ENCODE measurements at places on chromosomes 16 and 17.
A peak's percentile ranks its signal among the peaks of the same experiment; 100 is the strongest.

DNA sequence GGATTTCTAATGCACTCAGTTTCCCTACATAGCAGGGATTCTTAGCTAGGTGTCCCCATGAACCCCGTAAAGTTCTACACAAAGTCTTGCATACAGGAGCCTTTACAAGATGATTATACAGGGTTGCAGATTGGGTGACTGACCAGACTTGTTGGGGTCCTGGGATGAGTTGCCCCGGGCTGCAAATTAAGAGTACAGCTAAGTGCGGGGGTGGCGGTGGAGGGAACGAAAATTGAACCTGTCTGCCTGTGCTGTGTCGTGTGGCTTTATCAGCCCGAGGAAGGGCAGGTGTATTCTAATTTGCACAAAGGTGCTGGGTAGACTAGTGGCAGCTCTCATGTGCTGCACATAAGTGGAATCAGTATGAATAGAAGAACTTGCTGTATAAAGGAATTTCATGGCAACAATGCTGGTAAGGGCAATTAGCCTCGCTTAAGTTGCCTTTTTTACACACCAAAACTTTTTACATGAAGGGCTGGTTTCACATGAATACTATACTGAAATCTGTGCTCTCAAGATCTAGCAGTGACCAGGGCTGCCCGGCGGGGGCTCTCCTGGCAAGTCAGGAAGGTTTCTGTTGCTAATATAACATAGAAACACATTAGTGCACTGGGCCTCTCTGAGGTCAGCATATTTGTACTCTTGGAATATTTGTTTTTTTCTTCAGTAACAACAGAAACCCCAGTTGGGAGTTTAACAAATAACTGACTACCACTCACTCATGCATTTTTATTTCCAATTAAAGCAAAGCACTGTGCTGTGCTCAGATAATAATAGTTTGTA, 50.7 kb downstream of the ADCY7 start:
- DNase-seq, result peak; percentile 15

DNA sequence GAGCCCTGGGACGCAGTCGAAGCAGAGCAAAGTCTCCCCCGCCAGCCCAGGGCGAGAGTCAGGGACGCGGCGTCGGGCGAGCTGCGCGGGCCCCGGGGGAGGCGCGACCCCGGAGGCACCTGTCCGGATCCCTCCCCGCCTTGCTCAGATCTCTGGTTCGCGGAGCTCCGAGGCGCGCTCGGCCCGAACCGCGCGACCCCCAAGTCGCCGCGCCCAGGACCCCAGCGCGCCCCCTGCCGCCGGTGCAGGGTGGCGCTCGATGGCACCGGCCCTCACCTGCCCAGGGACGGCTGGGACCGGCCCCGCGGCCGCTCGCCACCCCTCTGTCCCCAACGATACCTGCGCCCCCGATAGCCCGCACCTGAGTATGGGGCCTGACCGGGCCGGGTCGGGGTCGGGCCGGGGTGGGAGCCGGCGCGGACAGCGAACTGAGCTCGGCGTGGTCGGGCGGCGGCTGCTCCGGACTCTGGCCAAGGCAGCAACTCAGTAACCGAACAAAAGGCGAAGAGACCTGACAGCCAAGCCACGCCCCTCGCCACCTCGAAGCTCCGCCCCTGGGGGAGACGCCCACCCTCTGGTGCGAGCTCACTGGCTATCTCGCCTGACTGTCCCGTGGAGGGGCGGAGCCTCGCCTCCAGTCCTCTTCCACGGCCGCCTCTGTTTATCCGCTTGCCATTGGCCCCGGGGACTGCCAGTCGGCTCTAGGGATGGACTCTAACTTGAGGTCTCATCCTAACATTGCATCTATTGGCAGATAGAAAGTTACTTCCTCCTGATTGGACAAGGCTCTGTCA, at the start of gene JUP:
TSS of gene JUP (minus strand) at position 485 of the 794 bp plus-strand sequence. CDS start 14,857 bp downstream, outside the sequence.
- DNase-seq, result peak; percentile 88

DNA sequence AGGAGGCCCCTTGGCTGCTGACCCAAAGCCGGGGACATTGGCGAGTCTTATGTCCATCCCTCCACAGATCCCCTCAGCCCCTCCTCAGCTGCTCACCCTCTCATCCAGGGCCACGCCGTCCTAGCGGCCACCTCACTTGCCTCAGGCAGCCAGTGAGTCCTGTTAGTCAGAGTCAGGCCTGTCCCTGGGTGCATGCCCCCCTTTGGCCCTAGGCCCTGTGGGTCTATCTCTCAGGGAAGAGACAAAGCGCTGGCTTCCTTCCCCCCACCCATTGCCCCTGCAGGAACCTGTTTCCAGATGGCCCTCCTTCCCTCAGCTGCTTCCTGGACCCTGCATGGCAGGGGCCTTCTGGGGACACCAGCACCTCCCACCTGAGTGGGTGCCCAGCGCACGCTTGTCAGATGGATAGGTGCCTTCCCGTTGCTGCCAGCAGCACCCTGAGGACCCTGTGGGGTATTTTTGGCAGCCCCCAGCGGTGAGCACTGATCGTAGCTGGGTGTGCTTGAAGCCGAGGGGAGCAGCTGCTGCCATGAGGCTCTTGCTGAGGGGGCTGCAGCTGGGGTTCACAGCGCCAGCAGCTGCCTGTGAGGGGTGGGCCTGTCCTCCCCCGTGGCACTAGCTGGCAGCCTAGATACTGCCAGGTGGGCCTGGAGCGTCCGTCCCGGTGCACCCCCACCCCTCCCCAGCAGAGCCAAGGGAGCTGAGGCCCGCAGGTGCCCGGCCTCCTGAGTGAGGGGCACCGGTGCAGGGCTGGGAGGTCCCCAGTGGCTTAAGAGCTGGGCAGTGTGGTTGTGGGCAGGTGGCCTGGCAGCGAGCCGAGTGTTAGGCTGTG, 8.4 kb downstream of the DBNDD1 start:
- no peak for DNase-seq

GRCh38 chr16:87543436-87544191, 50.8 kb upstream of the ZCCHC14 start:
- peak; percentile 17 for DNase-seq

GRCh38 chr16:914440-914839, 56.3 kb downstream of the LMF1 start:
- DNase-seq, result no peak

DNA sequence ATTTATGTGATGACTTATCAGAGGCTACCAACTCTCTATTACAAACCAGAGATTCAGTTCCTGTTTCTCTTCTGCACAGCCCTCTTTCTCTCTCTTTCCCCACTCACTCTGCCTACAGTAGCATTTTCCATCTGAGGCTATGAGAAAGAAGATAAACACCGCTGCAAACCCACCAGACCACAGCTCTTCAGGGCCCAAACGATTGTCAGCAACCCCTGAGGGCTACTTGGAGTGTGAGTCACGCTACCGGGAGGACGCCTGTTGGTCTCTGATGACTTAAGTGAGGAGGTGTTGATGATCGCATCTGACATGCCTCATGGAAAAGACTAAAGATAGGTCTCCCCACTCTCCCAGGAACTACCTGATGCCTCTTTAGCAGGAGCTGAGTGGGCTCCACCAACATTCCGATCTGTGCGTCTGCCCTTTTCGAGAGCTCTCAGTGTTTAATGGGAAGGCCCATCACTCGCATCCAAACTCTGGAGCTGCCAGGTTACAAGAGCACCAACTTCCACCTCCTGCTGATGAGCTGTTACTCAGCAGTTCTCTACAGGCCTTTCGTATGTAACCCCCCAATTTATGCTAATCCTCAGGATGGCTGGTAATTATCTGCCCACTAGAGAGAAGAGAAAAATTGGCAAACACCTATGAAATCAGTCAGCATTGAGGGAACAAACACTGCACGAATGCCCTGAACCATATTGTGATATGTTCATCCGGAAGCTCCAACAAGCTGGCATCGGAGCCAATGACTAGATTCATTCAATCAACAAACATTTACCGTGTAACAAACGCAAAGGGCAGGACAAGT, 9.2 kb downstream of the GRIN2A start:
- no peak for DNase-seq

- DNase-seq, result peak; percentile 62
These were observed 10.8 kb upstream of the SLC46A1 start for GRCh38 chr17:28416703-28417311.

- no peak for DNase-seq
These were observed 3.1 kb upstream of the TPPP3 start for GRCh38 chr16:67396159-67397035.
